HCT116 (cell line): ENCODE measurements at places on chromosomes 5 and 9.

DNA sequence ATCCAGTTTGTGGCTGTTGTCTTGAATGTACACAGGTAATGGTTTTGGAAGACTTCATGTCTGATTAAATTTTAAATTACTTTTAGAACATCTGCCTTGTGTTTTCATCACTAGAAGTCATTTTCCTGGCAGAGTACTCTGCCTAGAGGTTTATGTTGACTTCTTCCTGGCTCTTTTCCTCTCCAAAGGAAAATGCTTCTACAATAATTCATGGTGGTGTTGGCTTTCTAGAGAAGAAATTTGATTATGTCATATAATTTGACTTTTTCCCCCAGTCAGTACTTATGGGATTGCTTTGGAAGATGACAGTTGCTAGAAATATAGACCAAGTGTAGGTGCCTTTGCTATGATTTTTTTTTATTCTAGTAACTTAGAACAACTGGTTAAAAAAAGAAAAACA lies 46.8 kb downstream of the F2RL2 start:
- no peak for DNase-seq

DNA sequence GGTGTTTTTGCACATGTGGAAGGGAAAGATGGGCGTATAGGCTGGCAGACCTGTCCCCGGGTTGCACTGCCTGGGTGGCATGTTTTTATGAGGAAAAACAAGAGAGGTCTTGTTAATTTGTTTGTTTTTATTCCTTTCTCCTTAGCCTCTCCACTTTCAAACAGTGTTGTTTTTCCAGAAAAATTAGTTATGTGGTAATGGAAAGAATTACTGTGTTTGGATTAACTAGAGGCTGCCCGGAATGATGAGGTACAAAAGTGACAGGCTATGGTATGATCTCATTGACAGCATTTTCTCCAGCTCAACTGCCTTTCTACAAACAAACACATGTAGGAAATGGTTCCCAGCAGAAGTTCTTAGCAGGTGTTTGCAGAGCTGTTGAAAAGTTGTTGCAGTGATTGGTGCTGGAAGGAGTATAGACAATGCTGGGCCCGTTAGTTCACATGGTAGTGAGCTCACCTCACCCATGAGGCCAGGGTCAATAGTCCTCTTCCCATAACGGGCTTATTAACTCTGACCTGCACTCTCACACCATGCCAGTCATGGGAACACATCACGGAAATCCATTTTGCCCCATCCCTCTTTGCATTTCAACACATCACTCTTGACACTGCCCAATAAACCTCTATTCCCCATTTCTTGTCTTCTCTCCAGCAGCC lies 111.3 kb upstream of the SAP30L start:
- DNase-seq = no peak

DNA sequence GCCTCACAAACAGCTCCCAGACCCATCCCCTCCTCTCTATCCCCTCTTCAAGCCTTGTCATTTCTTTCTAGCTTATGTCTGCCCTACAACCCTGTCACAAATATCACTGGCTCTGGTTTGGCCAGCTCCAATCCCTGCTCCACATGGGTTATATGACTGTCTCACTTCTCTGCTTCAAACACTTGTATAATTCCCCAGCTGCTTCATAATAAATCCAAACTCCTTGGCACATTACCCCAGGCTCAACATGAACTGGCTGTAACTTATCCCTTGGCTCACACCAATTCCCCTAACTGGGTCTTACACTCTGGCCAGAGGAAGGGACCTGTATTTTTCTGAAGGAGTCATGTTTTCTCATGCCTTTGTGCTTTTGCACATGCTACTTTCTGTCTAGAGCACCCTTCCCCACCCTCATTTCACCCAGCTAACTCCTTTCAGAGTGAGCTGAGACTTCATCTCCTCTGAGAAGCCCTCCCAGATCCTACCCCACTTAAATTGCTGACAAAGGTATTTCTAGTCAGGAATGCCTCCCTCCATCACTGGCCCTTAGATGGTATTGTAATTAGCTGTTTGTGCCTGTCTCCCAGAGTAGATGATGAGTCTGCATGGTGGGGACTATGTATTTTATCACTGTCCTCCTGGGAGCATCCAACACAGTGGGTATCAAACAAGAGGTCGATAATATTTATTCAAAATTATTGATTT lies 5.3 kb downstream of the PRXL2C start:
- no peak for DNase-seq

- DNase-seq = no peak
Measured at GRCh38 chr5:59591162-59591561, 302.4 kb downstream of the PDE4D start.

- no peak for DNase-seq
Measured at GRCh38 chr5:50445296-50445949, 4.3 kb upstream of the EMB start.

DNA sequence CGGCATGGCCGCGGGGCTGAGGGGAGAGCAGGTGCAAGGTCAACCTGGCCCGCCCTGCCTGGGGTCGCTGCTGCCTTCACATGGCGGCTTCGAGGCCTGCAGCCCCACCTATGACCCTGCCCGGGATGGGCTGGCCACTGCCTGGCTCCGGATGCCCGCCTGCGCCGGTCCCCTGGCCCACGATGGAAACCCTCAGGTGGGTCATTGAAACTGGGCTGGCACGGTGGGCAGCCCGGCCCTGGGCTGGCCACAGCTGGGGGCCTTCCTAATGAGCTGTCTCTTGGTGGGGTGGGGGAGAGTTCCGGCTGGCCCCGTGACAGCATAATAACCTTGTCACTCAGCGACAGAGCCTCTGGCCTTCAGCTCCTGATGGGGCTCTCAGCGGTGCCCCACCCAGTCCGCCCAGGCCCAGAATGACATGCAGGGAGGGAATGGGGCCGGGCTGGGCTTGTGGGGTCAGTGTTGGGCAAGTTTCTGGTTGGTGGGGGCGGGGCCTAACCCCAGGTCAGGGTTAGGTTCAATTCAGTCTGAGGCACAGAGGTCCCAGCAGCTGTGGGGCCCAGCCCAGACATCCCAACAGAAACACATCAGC lies at the start of gene CCDC187:
Gene CCDC187 (minus strand): TSS at position 270 of the 592 bp plus-strand sequence. CDS start 264 bp downstream, at position 6.
- no peak for DNase-seq

GRCh38 chr5:135487037-135487395 lies 34.9 kb upstream of the TIFAB start:
- DNase-seq = no peak

DNA sequence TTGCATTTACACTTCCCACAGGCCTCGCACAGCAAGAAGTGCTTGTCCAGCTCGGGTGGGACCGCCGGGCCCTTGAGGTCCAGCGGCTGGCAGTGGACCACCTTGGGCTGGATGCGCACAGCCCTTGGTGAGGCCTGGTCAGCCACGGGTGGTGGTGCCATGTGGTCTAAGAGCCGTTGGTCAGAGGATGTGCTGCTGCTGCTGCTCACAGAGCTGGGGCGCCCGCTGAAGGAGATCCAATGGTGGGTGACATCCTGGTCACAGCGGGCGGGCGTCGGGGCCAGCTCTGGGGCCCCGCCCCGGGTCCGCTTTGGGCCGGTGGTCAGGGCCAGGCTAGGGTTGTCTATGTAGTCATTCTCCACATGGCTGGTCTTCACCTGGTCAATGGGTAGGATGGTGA lies 10.2 kb downstream of the SPRY4 start:
- DNase-seq = no peak

- no peak for DNase-seq
Measured at GRCh38 chr5:5739490-5739945, 317.0 kb downstream of the ICE1 start.

- DNase-seq = no peak
Measured at GRCh38 chr9:82132024-82132423, 143.5 kb downstream of the SPATA31D1 start.

- DNase-seq = no peak
Measured at GRCh38 chr9:70107558-70107957, 63.9 kb downstream of the MAMDC2 start.

DNA sequence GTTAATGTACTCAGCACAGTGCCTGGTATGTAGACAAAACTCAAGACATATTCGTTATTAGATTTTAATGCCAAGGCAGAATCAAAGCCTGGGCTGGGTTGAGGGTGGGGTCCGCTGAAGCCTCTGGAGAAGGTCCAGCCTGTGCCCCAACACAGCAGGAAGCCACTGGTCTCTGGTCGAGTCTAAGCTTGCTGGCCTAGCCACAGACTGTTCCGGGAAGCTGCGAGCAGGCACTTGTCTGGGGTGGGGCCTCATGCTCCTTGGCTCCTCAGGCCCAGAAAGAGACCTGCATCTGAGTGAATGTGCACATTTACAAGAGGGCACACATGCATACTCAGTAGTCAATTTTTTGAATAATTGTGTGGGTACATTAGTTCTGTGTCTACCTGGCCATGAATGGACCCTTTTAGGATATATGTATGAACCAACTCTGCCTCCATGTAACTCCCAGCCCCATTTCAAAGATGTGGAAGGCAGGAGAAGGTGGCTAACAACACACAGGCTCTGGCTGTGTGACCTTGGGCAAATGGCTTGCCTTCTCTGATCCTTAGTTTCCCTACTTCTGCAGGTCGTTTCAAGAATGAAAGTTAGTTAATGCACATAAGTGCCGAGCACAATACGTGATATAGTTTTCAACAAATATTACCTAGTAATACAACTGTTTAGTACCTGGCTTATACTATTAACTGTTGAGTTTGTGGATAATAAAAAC lies 18.3 kb downstream of the FAT2 start:
- no peak for DNase-seq

DNA sequence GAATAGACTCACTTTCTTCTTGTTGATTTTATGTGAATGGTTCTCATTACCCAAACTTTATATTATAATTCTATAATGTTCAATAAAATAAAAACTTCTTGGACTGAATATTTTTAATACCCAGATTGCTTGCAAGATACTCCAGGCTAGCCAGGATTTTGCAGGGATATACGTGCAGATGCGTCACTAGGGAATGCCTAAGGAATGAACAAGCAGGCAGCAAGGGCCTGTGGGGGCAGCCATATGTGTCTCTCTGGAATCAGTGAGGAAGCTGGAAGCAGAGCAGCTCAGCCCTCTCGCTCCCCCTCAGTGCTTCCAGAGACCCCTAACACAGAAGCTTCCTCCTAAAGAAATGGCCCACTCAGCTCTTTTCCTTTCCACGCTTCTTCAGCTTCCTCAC lies 457.4 kb downstream of the CCDC171 start:
- DNase-seq = no peak

DNA sequence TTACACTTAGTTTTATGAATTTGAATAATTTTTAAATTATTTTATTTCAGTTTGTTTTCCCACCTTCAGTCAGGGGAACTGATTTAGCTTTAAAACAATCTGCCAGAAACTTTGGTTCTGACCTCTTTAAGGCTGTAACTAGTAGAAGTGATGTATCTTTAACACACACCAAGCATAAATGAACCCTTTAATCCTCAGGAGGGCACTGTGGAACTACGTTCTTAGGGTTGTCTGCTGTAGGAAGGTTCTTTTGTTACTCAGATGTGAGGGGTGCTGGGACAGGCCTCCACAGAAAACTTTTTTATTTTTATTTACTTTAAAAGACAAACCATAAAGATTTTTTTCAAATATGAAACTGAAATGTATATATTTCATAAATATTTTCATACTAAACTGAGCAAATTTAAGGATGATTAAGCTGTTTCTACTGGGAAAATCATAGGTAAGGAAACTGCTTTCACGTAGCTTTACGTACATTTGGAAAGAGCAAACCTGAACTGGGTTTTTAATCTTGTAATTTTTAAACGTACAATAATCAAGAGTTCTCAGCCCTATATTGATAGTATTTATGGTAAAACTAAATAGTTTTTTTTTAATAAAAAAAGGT lies 5.3 kb downstream of the KLF4 start:
- DNase-seq = peak; percentile 64

DNA sequence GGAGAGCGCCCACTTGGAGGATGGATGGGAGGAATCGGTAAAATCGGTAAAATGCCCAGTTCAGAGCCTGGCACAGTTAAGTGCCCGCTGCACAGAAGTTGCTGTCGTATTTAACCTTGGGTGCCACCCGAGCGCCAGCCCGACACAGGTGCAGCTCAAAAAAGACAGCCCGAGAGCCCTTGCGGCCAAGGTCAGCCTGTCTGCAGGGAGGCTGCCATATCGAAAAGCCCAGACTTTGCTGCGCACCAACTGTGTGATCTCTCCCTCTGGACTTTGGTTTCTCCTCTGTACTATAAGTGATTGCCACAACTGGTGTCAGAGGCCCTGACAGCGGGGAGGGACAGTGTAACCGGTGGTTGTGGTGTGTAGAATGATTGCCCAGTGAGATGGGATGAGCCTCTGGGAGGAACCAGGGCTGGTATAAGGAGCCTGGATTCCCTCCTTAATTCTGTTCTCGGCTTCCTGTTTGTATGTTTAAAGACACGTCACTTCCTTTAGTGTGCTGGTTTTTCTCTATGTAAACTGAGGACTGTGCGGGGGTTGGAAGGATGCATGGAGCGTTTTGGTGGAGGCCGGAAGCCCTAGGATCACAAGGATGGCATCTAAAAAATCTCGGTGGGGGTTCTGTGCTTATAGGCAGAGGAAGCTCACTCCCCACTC lies 792 bp downstream of the NTMT1 start:
- DNase-seq = no peak

DNA sequence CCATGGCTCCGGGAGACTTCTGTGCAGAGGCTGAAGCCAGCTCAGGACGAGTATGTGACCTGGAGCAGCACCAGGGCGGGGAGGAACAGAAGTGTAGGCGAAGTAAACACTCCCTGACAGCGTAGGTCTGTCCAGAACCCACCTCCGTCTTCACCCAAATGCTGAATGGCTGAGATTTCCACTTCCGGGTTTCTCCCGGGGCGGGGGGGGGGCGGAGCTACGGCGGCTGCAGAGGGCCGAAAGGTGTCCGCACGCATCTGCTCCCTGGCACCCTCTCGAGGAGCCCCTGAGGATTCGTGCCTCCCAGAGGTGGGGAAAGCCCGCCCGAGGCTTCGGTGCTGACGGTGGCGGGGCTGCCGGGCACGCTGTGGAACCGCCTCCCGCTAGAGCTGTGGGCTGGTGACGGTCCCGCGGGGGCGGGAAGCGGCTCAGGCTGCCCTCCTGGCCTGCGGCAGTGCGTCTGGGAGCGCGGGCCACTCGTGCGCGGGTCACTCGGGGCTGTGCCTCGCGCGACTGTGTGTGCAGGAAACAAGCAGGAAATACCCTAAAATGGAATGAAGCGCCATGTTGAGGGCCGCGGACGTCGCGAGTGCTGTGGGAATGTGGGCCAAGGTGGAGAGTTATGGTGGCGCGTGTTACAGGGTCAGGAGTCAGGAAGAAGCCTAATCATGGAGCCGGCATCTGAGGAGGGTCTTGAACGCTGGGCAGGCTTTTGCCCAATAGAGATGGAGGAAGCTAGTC lies 1425.4 kb downstream of the FOXD4L5 start:
- peak; percentile 45 for DNase-seq

DNA sequence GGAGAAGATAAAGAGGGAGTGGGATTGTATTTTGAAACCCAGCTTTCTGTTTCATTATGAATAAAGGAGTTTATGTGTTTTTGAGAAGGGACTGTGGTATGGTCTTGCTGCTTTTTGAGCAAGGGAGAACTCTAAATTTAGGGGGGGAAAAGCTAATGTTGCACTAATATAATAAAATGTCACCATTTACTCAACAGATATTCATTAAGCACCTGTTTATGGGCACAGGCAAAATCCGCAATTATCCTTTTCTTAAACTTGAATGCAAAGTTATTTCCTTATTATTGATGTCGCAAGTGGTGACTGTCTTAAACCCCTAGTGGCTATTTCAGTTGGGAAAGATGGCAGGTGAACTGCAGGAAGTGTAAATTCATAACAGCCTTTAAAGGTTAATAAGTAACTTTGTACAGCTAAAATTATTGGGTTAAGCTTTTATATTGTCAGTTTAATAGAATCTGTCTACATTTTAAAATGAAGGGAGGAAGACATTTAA lies 1.5 kb downstream of the CDC42SE2 start:
- DNase-seq = peak; percentile 44
